ENCODE measurements at places on chromosomes 3 and 15. TPM values are rescaled to one million over a fixed set of nuclear protein-coding genes. Genes with fewer than 3 reads are reported as not detected.

BRK1 gene
- total RNA-seq: 79.9 TPM

MED12L gene
- total RNA-seq: 0.73 TPM

GPR62 gene
- total RNA-seq: not detected

TRIM59 gene
- 4.8 TPM for total RNA-seq

HCN4 gene
- total RNA-seq: not detected

NME9 gene
- total RNA-seq: under 0.01 TPM

SAMD7 gene
- not detected for total RNA-seq

CORO2B gene
- 1.4 TPM for total RNA-seq

SERPINI2 gene
- total RNA-seq: not detected

MST1R gene
- total RNA-seq: 1.4 TPM

INSYN1 gene
- total RNA-seq: 30.2 TPM

SLC27A2 gene
- not detected for total RNA-seq

BTLA gene
- total RNA-seq: not detected

TBC1D5 gene
- total RNA-seq: 123 TPM

ZNF660 gene
- 0.69 TPM for total RNA-seq

SLC24A5 gene
- total RNA-seq: 1,301 TPM

TEX55 gene
- not detected for total RNA-seq

IL16 gene
- total RNA-seq: 16.0 TPM

MYZAP gene
- total RNA-seq: not detected

LRTM1 gene
- total RNA-seq: not detected

AP3B2 gene
- 2.0 TPM for total RNA-seq

PIERCE2 gene
- 1.4 TPM for total RNA-seq

NR2E3 gene
- not detected for total RNA-seq

IGSF10 gene
- under 0.01 TPM for total RNA-seq

DUOX2 gene
- total RNA-seq: not detected

IL17RE gene
- total RNA-seq: 1.1 TPM

SNTN gene
- not detected for total RNA-seq

FMN1 gene
- total RNA-seq: 340 TPM

DOCK3 gene
- total RNA-seq: not detected

UBAP1L gene
- 5.2 TPM for total RNA-seq

FURIN gene
- total RNA-seq: 44.0 TPM

CGNL1 gene
- total RNA-seq: 0.36 TPM
